ENCODE measurements at places on chromosomes 1 and 21. TPM values are rescaled to one million over a fixed set of nuclear protein-coding genes. Genes with fewer than 3 reads are reported as not detected.

The ZYG11A gene
- total RNA-seq = 0.09 TPM

The KPNA6 gene
- total RNA-seq = 65.2 TPM

The TSPAN2 gene
- 12.1 TPM for total RNA-seq

The CRYBG2 gene
- total RNA-seq = 25.5 TPM

The AGT gene
- total RNA-seq = 341 TPM

Data from mucosa of gallbladder (tissue), 1 donor.